Transverse colon (tissue), 4 donors: ENCODE measurements at places on chromosomes 7 and 10. TPM values are rescaled to one million over a fixed set of nuclear protein-coding genes. Genes with fewer than 3 reads are reported as not detected.

DNA sequence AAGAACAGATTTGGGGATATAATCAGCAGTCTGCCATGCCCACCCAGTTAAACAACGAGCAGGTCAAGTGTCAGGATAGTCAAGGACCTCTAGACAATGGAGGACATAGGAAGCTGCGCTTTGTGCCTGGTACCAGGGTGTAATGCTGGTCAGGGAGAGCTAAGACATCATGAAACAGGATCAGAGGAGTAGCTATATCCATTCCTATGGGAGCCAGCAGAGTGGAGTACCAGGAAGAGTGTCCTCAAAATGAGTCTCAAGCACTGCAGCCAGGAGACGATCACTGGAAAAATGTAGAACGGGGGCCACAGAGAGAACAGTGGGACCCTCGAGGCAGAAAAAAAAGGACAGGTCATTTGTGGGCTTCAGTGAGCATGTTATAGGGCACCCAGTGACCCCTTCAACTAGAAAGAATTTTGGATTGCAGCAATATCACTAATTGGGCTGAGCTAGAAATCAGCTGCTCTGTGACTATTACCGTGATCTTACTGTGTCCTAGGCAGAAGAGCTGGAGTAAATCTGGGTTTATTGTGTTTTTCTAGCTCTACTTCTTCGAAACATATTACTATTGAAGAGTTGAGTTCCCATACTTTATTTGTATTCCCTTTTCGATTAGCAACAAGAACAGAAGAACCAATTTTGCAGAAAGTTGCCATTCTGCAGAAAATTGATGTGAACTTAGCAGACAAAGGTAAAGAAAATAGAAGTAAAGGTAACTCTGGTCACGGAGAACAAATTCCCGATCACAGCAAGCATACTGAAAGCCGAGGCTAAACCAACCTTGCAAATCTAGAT lies 319.6 kb downstream of the AHR start:
- no peak for DNase-seq

GBX1 gene
- total RNA-seq: not detected

DNA sequence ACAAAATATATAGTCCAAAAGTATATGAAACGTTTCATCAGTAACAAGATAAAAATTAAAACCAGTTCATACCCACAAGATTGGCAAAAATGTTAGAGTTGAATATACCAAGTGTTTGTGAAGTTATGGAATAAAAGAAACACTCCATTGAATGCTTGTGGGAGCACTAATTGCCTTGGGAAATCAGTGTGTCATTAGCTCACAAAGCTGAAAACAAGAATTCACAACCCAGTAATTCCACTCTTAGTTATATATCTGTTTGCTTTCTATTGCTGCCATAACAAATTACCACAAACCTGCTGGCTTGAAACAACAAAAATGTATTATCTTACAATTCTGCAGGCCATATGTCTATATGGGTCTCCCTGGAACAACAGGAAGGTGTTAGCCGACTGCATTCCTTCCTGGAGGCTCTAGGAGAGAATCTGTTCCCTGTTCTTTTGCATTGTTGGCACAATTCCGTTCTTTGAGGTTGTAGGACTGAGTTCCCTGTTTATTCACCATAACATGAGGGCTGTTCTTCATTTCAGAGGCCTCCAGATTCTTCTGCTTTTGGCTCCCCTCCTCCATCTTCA lies 45.7 kb downstream of the SEM1 start:
- no peak for DNase-seq

RAPGEF5 gene
- 109 TPM for total RNA-seq

DNA sequence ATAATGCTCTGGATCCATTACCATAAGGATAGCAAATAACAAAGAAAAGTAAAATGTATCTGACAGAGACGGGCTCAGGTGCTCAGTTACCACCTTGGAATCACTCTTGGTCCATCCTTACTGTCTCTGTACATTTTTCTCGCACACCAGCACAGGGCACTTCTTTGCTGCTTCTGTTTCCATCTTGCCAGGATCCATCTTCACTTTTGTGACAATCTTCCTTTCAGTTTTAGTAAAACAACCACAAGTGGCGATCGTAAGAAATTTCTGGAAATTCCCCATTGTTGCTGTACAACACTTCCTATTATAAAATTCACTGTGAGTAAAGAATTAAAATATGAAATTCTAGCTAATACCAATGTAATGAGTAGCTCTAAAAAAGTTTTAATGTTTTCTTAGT lies 695.5 kb downstream of the GRM8 start:
- DNase-seq: no peak
